NCI-H2107 (cell line): ENCODE measurements at places on chromosomes 5 and 9.

DNA sequence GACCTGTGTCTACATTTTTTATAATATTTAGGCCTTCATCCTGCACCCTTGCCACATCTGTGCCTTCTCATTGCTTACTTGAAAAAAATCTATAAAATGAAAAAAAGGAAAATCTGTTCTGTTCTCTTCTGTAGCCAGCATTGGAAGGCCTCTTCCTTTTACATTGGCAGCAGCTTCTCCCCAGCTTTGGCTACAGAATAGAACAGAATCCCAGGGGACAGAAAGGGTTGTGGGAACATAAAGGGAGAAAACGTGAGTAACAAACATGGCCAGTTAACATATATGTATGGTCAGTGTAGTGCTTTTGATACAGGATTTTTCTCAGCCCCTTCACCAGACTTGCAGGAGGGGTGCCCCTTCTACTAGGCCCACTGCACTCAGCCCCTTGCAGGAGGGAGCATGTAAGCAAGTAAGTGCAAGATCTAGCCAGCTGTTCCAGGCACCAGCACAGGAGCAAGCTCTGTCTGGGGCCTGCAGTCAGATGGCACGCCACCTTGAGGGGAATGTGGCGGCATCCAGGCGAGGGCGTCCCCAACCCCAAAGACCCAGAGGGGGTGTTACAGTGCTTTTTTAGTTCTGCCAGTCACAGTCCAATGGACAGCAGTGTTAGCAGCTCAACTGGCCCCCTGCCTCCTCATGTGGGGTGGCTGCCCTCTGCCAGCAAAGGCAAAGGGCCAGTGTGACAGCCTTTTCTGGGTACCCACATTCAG, 330.5 kb upstream of the ZNF462 start:
- no peak for DNase-seq

DNA sequence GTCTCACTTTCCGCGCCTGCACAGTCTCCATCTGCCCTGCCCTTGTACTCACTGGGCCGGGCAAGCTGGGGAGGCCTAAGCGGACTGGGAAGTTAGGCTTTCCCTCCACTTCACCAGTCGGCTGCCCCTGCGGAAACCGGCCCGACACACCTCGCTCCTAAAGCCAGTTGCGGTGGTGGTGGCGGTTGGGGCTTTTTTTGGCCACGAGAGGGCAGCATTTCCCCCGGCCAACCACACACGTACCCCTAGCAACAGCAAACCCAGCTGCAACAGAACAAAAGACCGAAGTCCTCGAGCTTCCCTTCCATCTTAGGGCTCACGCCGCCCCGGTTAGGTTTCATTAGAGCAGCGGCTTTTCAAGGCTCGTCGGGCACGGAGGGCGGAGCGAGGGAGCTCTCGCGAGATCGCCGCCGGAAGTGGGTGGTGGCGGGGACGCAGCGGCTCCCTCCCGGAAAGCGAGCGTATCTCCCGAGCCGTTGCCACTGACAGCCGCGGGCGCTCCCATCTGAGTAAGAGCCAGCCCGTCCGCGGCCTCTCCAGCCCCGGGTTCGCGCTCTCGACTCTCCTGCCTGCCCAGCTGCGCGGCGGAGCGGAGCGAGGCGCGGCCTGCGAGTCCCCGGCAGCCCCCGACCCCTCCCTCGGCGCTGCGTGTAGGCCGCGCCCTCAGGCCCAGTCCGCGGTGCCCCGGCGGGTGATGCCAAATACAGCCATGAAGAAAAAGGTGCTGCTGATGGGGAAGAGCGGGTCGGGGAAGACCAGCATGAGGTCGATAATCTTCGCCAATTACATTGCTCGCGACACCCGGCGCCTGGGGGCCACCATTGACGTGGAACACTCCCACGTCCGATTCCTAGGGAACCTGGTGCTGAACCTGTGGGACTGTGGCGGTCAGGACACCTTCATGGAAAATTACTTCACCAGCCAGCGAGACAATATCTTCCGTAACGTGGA, at the start of gene RRAGA:
Gene RRAGA, plus strand, starts transcription at position 462 of the 951 bp plus-strand sequence. Its CDS starts 233 bp downstream, at position 695.
- DNase-seq = peak; percentile 94

- no peak for DNase-seq
Measured at GRCh38 chr9:16824545-16825330, 45.7 kb downstream of the BNC2 start.

GRCh38 chr5:18807256-18808149, 1173.2 kb downstream of the TAF11L14 start:
- DNase-seq = no peak

- no peak for DNase-seq
Measured at GRCh38 chr5:156019571-156020180, 307.3 kb upstream of the SGCD start.

DNA sequence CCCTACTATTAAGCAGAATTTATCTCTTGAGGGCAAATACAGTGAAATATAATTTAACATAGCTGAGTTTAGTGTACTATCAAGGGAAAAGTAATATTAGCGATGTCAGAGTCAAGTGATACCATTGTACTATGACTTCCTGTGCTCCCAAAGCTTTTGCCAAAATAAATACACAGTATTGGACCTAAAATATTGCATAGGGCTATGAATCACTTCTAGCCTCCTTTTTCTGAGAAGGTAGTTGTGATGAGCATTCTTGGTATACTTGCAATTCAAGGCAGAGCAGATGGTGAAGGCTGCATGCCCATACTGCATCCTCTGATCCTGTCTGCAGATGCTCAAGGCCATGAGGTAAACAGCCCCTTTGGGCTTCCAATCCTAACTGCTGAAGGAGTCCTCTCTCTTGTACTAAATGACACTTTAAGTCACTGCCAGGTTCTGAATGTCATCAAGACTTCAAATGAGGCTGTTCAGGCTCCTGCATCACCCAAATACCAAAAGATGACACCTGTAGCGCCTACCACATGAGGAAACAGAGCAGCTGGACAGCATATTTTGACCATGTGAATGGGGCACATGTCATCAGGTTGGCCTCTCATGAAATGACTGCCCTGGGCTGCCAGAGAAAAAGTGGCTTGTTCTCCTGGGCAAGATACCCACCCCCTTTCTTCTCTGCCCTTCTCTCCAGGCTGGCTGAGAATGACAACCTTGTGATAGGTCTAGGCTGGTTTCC, 29.7 kb upstream of the PPP2CA start:
- no peak for DNase-seq

DNA sequence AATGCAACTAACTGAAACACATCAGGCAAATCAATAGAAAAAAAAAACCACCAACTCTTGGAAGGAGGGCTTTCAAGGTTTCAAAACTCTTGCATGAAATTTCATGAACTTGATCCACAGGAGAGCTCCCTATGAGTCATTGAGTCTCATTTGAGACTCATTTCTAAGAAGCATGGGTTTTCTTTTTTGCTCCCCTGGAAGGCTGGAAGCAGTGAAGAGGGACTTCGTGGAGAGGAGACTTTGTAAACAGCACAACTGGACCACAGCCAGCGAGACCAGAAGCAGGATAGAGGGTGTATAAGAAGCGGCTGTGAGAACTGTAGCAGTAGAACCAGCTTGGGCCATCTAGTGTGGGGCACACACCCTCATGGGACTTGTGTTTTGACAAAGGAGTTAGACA, 41.2 kb upstream of the RAPGEF1 start:
- no peak for DNase-seq

GRCh38 chr5:145293716-145294115, 541.4 kb downstream of the PRELID2 start:
- no peak for DNase-seq

DNA sequence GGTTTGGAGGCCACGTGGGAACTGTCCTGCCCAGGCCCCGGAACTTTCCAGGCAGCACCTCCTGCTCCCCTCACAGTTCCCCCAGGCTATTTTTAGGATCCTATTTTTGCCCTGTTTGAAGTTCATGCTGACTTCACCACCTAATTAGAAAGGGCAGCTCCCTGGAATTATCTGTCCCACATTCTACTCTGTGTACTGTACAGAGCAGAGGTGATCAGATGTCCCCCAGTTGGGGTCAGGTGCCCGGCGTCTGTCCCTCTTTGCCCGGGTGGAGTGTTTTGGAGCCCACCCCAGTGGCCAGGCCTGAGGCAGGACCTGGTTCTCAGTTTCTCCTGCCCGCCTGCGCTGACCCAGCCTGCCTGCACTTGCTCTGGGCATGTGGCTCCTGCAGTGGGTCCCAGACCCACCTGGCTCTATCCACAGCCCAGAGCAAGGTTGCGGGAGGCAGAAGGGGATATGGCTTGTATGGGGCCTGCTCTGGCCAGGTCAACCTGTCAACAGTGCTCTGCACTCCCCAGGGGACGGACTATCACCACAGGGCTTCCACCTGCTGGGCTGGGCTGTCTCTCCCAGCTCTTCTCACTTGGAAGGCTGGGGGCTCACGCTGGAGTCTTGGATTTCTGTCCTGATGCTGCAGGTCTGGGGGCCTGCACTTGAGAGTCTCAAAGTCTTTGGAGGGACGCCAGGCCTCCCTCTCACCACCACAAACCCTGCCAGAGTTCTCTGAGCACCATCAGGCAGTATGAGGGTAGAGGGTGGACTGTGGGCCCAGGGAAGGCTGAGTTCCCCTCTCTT, 268.3 kb downstream of the GADD45G start:
- DNase-seq = no peak

DNA sequence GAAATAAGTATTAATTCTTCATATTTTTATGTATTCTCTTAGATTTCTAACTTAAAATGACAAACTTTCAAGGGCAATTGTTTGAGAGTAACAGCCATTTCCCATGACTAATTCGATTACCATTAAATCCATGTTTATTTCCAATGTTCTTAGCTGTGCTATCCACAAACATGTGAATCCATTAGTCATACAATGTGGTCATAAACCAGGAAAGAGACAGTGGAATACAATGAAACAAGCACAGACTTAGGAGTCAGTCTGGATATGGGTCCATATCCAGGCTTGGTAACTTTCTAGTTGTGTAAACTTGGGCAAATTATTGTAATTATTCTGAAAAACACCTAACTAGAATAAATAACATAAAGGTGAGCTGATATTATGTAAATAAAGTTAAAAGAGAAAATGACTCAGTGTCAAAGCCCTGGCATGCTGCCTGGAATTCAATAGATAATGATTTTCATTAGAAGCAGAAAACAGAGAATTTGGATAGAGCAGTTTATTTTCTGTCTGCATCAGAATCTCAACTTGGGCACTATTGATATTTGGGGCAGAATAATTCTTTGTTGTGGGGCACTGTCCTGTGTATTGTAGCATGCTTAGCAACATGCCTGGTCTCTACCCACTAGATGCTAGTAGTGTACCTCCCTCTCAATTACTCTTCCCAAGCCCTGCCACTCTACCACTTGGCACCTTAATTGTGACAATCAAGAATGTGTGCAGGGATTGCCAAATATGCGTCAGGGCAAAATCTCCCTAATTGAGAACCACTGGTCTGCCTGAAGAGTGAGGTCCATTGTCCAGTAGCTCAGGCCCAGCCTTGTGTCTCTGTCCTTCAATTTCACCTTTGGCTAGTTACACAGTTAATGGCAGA, 44.7 kb upstream of the SLC27A6 start:
- DNase-seq = no peak

DNA sequence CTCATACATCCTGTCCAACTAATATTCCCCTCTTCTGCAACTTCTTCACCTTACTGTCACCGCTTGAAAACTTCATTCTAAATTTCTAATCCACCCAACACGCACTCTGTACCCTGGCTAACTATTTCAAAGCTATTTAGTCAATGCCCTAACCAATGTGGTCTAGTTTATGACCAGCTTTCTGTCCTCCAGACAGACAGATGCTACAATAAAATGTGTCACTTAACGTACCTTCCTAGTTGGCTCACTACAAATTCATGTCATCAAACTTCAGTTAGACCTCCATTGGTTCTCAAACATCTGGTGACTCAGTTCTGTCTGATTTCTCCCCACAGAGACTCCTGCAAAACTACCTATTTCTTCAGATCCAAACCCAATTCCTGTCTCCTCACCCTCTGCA, 57.7 kb downstream of the FAM13B start:
- no peak for DNase-seq

DNA sequence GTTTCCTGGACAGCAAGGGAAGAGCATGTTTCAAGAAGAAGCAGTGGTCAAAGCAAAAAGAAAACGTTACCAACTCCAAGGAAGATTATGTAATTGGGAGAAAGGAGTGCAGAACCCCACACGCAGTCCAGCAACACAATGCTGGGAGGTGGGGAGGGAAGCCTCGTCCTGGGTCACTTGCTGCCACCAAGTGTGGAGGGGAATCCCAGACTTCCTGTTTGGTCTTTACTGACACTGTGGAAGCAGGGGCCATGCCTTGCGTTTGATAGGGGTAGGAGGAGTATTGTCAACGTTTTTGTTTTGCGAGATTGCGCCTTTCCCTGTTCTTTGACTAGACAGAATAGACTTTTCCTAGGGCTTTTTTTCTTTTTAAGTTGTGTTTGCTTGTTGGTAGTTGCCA, 421.0 kb downstream of the KDM4C start:
- DNase-seq = no peak

- no peak for DNase-seq
Measured at GRCh38 chr9:123630233-123630632, 274.2 kb downstream of the CRB2 start.

GRCh38 chr5:97266576-97266975, 83.5 kb upstream of the RIOK2 start:
- no peak for DNase-seq

- no peak for DNase-seq
Measured at GRCh38 chr5:120655828-120656435, 191.8 kb downstream of the PRR16 start.

GRCh38 chr9:38318759-38319495, 73.6 kb upstream of the ALDH1B1 start:
- no peak for DNase-seq

DNA sequence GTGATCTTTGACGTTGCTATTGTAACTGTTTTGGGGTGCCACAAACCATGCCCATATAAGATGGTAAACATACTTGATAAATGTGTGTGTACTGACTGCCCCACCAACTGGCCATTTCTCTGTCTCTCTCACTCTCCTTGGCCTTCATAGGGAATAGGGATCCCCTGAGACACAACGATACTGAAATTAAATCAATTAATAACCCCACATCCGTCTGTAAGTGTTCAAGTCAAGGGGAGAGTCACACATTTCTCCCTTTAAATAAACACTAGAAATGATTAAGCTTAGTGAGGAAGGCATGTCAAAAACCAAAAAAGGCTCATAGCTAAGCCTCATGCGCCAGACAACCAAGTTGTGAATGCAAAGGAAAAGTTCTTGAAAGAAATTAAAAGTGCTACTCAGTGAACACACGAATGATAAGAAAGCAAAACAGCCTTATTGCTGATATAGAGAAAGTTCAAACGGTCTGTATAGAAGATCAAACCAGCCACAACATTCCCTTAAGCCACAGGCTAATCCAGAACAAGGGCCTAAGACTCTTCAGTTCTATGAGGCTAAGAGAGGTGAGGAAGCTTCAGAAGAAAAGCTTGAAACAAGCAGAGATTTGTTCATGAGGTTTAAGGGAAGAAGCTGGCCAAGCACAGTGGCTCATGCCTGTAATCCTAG, 111.1 kb downstream of the UGCG start:
- DNase-seq = no peak

DNA sequence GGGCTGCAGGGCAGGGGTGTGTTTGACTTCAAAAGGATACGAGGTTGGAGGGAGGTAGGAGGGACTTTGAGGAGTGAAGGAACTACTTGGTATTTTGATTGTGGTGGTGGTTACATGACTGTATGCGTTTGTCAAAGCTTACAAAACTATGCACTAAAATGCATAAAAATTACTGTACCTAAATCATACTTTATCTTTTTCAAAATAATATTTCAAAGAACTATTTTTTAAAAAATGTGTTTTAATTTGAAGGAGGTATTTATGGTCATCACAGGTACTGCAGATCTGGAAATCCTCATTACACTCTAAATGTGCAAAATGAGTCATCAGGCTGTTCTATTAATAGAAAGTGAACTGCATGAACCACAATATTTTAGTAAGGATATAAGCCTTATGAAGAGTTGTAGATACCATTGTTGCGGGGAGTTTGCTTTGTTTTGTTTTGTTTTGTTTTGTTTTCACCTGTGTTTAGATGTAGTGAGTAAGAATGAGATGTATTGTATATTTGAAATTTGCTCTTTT, 116.9 kb downstream of the ARRDC3 start:
- no peak for DNase-seq

GRCh38 chr5:95934207-95934804, 27.3 kb downstream of the ELL2 start:
- DNase-seq = no peak
